ENCODE measurements at places on chromosomes 7 and 10.
A peak's percentile ranks its signal among the peaks of the same experiment; 100 is the strongest.

GRCh38 chr10:13858709-13859108, 271.9 kb downstream of the PRPF18 start:
- H3K4me1 ChIP-seq: no peaks in the 10 kb centered on the region
- peaks cover 43% of the 10 kb centered on the region for H3K27me3 ChIP-seq
- no peak for DNase-seq
- no peak overlapping the region for H3K27ac ChIP-seq
- no peak overlapping the region for H3K4me3 ChIP-seq

DNA sequence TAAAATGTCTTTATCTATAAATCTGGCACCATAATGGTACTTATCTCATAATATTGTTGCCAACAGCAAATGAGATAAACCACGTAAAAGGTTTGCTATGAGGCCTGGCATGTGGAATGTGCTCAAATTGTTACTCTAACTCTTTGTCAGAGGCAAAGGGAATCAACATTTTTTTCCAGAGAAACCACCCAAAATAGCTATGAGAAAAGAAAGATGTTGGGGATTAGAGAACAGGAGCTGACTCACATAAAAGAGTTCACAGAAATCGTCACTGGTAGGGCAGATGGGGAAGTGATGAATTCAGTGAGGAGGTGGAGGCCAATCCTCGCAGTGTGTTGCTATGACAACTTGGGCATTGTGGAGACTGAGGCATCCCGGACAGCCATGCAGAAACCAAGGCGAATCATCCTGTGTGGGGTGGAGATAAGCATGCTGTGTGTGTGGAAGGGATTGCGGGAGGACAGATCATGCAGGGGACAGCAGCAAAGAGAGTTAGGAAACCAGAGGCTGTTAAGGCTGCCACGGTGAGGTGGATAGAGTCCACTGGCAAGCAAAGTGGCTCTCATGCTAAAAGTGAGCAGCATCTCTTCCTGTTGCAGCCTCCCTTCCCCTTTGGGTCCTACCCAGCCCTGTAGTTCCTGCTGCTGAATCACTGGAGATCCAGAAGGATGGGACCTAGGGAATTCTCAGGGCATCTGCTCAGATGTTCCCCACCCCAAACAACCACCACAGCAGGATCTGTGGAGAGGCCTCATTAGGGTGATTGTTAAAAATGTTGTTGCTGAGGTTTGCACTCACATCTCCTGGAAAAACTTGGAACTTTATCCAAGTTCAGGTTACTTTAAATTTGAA, 103.9 kb downstream of the CUBN start:
- H3K36me3 ChIP-seq: peaks cover 46% of the 10 kb centered on the region
- peaks cover 47% of the 10 kb centered on the region for H3K4me1 ChIP-seq
- DNase-seq: peak; percentile 20

DNA sequence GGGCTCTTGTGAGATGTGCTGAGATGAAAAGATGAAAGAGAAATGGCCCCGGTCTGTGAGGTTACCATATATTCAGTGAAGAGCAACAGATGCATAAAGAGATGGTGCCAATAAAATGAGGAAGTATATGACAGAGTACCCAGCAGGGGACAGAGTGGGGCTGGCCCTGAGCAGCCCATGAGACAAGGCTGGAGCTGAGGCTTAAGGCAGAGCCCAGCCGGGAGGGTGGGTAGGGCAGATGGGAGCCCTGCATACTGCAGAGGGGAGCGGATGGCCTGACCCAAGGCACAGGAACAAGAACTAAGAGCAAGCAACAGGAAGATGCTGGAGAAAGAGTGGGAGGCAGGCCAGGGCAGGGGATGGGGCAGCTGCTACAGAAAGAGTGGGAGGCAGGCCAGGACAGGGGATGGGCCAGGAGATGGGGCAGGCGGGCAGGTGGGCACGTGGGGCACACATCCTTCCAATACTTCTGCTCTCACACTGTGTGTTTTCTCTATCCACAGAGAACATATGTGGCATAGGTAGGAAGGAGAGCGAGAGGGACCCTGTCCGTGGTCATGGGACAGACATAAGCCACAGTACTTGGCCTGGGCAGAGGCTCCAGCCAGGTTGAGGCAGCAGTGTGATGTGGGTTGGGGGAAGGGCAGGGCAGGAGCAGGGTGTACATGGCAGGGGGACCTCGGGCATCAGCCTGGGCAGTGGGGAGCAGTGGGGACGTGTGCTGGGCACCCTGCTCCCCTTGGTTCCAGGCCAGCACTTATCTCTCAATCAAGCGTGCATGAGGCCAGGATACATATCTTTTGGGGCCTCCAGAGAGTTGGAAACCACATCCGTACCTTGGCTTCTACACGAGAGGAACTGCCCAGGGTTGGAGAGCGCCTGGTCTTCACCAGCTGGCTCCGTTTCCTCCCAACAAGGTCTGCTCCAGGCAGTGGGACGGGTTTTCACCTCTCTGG, 91.6 kb upstream of the IKZF1 start:
- H3K4me3 ChIP-seq: peak overlapping the region; percentile 7
- H3K4me1 ChIP-seq: peaks cover 51% of the 10 kb centered on the region
- no peaks in the 10 kb centered on the region for H3K27me3 ChIP-seq
- DNase-seq: no peak
- peak overlapping the region; percentile 80 for H3K27ac ChIP-seq

GRCh38 chr10:77138541-77138940, 499.1 kb downstream of the KCNMA1 start:
- no peak for DNase-seq
- H3K27me3 ChIP-seq: peaks cover 27% of the 10 kb centered on the region
- no peak overlapping the region for H3K4me3 ChIP-seq
- H3K36me3 ChIP-seq: no peaks in the 10 kb centered on the region
- no peaks in the 10 kb centered on the region for H3K4me1 ChIP-seq

DNA sequence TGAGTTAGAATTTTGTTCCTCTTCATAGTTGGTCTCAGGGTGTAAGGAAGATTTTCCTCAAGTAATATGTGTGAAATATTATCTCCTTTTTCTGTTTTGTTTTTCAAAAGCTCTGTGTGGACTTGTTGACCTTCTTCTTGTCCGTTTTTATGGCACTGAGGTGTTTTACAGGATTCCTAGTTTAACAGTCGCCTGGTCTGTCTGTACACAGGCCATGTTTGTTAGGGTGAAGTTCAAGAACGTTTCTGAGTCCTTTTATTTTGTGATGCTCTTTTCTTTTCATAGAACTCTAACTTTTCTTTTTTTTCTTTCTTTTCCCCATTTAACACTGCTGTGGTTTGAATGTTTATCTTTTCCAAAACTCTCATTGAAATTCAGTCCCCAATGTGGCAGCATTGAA, 18.5 kb downstream of the TACC2 start:
- no peak overlapping the region for H3K4me3 ChIP-seq
- no peak overlapping the region for H3K27ac ChIP-seq
- H3K4me1 ChIP-seq: no peaks in the 10 kb centered on the region
- DNase-seq: no peak
- H3K36me3 ChIP-seq: no peaks in the 10 kb centered on the region

DNA sequence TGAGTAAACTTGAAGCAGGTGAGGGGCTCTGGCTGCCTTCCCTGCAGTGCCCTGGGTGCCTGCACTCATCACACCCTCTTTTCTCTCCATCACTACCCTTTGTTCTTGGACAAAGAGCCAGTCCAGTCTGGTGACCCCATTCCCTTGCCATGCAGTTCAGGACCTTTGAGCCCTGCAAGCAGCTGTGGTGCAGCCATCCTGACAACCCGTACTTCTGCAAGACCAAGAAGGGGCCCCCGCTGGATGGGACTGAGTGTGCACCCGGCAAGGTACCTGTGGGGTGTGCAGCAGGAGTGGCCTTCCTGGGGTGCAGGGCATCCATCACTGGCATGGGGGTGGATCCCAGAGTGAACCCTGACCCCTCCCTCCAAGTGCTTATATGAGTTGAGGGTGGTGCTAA, 48.7 kb downstream of the TBATA start:
- no peak overlapping the region for H3K4me3 ChIP-seq
- no peaks in the 10 kb centered on the region for H3K27me3 ChIP-seq
- H3K4me1 ChIP-seq: peaks cover 9% of the 10 kb centered on the region
- no peak for DNase-seq
- H3K36me3 ChIP-seq: no peaks in the 10 kb centered on the region

GRCh38 chr10:113239566-113240350, 289.7 kb downstream of the TCF7L2 start:
- peaks cover 5% of the 10 kb centered on the region for H3K36me3 ChIP-seq
- no peak for DNase-seq
- H3K27ac ChIP-seq: no peak overlapping the region
- H3K4me1 ChIP-seq: no peaks in the 10 kb centered on the region
- H3K4me3 ChIP-seq: no peak overlapping the region
- H3K27me3 ChIP-seq: peaks cover 62% of the 10 kb centered on the region

- no peaks in the 10 kb centered on the region for H3K4me1 ChIP-seq
- no peak overlapping the region for H3K27ac ChIP-seq
- peaks cover 3% of the 10 kb centered on the region for H3K36me3 ChIP-seq
- H3K4me3 ChIP-seq: no peak overlapping the region
Measured at GRCh38 chr7:106778656-106779250, 86.3 kb upstream of the PIK3CG start.

GRCh38 chr10:96502561-96503282, 11.0 kb downstream of the TLL2 start:
- no peaks in the 10 kb centered on the region for H3K36me3 ChIP-seq
- no peak for DNase-seq
- H3K4me1 ChIP-seq: no peaks in the 10 kb centered on the region
- H3K27me3 ChIP-seq: peaks cover 33% of the 10 kb centered on the region

DNA sequence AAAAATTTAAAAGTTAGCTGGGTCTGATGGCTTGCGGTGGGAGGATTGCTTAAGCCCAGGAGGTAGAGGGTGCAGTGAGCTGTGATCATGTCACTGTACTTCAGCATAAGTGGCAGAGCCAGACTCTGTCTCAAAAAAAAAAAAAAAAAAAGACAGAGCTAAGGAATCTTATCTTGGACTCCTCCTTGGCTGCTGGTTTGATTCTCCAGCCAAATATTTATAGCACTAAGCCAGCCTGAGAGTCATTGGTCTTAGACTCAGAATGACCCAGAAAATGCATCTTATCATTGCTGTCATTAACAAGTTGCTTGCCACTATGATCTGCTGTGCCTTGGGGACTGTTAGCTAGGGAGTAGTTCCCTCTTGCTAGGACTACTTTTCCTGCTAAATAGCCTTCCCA, 164.7 kb downstream of the GNAT3 start:
- no peaks in the 10 kb centered on the region for H3K27me3 ChIP-seq
- no peaks in the 10 kb centered on the region for H3K36me3 ChIP-seq
- no peak overlapping the region for H3K4me3 ChIP-seq
- H3K4me1 ChIP-seq: no peaks in the 10 kb centered on the region

DNA sequence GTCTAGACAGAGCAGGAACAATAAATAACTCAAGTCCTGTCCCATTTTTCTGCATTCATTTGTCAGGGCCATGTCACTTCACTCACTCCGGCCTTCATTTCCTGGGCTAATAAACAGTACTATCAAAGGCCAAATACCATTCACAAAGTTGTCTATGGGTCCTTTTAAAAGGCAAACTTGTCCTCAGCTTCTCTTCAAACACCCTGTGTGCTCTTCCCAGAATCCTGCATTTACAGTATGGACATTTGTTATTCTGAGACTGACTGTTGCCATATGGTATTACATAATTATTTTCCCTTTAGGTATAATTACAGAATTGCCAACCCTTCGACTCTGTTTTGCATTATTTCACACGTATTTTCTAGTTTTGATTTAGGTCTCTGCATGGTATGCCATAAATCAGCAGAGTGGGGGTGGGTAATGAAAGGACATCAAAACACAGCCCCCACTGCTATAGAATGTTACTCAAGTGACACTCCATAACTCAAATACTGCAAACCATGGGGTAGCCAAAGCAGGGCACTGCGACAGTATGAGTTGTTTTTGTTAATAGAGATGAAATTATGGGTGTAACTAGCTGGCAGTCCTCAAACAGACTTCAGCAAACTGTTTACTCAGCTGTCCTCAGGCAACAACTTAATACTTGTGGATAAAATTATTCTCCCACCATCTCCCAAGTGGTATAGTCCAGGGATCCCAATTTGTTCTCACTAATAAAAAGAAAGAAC, 183.7 kb downstream of the TRIL start:
- H3K36me3 ChIP-seq: no peaks in the 10 kb centered on the region
- peaks cover 11% of the 10 kb centered on the region for H3K27me3 ChIP-seq
- no peak overlapping the region for H3K27ac ChIP-seq
- no peak overlapping the region for H3K4me3 ChIP-seq

- DNase-seq: no peak
- no peak overlapping the region for H3K27ac ChIP-seq
- H3K4me3 ChIP-seq: no peak overlapping the region
- peaks cover 19% of the 10 kb centered on the region for H3K4me1 ChIP-seq
Measured at GRCh38 chr7:157498657-157499056, 161.9 kb downstream of the DNAJB6 start.

GRCh38 chr10:112768121-112768520, 181.9 kb upstream of the TCF7L2 start:
- no peaks in the 10 kb centered on the region for H3K36me3 ChIP-seq
- H3K27me3 ChIP-seq: no peaks in the 10 kb centered on the region
- no peak overlapping the region for H3K27ac ChIP-seq
- DNase-seq: no peak
- H3K4me3 ChIP-seq: no peak overlapping the region

DNA sequence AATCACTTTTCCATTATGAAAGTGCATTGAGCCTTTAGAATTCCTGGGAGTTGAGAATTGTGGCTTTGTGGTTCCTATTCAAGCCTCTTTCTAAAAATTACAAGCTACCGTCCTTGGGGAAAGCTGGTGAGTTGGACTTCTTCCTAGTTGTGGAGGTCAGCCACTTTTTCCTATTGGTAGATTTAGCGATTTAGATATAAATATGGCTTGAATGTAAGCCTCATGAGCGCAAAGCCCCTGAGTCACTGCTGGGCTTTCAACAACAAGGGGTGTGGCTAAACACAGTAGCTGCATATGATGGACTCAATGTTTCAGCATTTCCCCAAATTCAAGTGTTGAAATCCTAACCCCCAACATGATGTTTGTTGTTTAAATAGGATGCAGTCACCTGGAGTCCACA, 150.0 kb upstream of the IGFBP3 start:
- H3K4me3 ChIP-seq: no peak overlapping the region
- no peak overlapping the region for H3K27ac ChIP-seq
- H3K36me3 ChIP-seq: no peaks in the 10 kb centered on the region
- H3K4me1 ChIP-seq: no peaks in the 10 kb centered on the region

DNA sequence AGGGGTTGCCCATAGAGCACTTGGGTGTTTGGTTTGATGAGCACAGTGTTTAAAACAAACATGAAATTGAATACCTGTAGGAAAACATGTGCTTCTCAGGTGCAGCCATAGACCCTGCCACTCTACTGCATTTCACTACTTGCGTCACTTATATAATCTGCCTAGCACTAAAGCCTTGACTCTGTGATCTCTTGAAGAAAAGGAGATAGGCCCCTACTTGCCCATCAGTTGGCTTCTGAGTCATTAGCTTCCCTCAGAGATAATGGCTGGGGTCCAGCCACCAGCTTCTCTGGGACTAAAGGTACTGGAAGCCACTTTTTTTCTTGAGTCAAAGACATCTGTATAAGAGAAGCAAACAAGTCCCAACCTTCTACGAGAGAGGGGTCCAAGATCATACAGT, 45.9 kb upstream of the BTRC start:
- H3K36me3 ChIP-seq: no peaks in the 10 kb centered on the region
- peaks cover 87% of the 10 kb centered on the region for H3K27me3 ChIP-seq
- DNase-seq: no peak
- H3K4me3 ChIP-seq: no peak overlapping the region
